ENCODE measurements at places on chromosomes 1 and 21.

GRCh38 chr1:63974966-63975365 is 201.1 kb downstream of the ROR1 start:
- no peak for DNase-seq

DNA sequence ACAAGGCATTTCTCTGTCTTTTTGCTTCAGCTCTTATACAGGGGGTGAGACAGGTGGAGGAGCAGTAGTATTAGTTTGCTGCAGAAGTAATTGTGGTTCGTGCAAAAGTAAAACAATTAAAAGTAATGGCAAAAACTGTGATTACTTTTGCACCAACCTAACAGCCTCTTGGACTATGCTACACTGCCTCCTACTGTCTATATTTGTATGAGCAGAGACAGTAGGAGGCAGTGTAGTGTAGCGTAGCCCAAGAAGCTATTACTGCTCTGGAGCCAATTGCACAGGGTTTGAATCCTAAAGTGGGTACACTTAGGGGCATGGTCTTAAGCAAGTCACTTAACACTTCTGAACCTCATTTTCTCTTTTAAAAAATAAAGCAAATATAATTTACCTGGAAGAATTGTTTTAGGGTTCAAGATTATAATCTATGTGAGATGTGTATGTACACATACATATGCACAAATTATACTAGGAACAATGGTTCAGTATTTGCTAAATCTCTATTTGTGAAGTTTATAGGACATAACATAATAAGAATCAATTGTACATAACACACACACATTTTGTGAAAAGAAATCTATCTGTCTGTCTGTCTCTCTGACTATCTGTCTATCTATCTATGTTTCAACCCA is 103.8 kb downstream of the BRINP3 start:
- no peak for DNase-seq

GRCh38 chr1:245684571-245684970 is 529.8 kb downstream of the KIF26B start:
- no peak for DNase-seq

GRCh38 chr1:61184040-61184713 is 101.8 kb downstream of the NFIA start:
- no peak for DNase-seq

- DNase-seq: no peak
These were observed 227.2 kb downstream of the CAMTA1 start for GRCh38 chr1:7012461-7012924.

- DNase-seq: no peak
These were observed 31.4 kb upstream of the BCL9 start for GRCh38 chr1:147509786-147510395.

- DNase-seq: no peak
These were observed 20.0 kb downstream of the METTL13 start for GRCh38 chr1:171801487-171801891.

GRCh38 chr1:30524840-30525617 is 198.4 kb downstream of the MATN1 start:
- no peak for DNase-seq

- no peak for DNase-seq
These were observed 10.2 kb upstream of the CREG1 start for GRCh38 chr1:167563579-167564246.
